ENCODE measurements at places on chromosomes 12 and 14. TPM values are rescaled to one million over a fixed set of nuclear protein-coding genes. Genes with fewer than 3 reads are reported as not detected.

DNA sequence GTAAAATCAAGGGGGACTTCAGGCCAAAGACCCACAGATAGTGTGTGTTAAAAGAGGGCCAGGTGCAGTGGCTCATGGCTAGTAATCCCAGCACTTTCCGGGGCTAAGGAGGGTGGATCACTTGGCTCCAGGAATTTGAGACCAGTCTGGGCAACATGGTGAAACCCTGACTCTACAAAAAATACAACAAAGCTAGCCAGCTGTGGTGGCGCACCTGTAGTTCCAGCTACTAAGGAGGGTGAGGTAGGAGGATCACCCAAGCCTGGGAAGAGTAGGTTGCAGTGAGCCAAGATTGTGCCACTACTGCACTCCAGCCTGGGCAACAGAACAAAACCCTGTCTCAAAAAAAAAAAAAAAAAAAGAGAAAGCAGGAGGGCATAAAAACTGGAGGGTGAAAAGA, 8.5 kb downstream of the VCPKMT start:
- DNase-seq: no peak

STON2 gene
- total RNA-seq: not detected

- no peak for DNase-seq
These were observed 35.7 kb upstream of the STK38L start for GRCh38 chr12:27208414-27208750.

- DNase-seq: no peak
These were observed 70.7 kb upstream of the ASPG start for GRCh38 chr14:104014764-104015163.

Data from B cell (primary cell).